ENCODE measurements at places on chromosomes 3 and 15. TPM values are rescaled to one million over a fixed set of nuclear protein-coding genes. Genes with fewer than 3 reads are reported as not detected.

GOLGA8G gene
- not detected for total RNA-seq

HYPK gene
- 10.7 TPM for total RNA-seq

LRRC31 gene
- not detected for total RNA-seq

TMOD3 gene
- 56.2 TPM for total RNA-seq

KIF23 gene
- total RNA-seq, result 26.5 TPM
